ENCODE measurements at places on chromosomes 1 and 21. TPM values are rescaled to one million over a fixed set of nuclear protein-coding genes. Genes with fewer than 3 reads are reported as not detected.

KRTAP19-1 gene
- total RNA-seq = not detected

SYTL1 gene
- total RNA-seq = 0.09 TPM

CLCA2 gene
- total RNA-seq = 8.8 TPM

NTMT2 gene
- not detected for total RNA-seq

FCRL6 gene
- total RNA-seq = not detected

DHX9 gene
- total RNA-seq = 153 TPM
